ENCODE measurements at places on chromosomes 3 and 15.

- no peak for DNase-seq
Observed at GRCh38 chr15:67080900-67081431, 15.6 kb downstream of the SMAD3 start.

DNA sequence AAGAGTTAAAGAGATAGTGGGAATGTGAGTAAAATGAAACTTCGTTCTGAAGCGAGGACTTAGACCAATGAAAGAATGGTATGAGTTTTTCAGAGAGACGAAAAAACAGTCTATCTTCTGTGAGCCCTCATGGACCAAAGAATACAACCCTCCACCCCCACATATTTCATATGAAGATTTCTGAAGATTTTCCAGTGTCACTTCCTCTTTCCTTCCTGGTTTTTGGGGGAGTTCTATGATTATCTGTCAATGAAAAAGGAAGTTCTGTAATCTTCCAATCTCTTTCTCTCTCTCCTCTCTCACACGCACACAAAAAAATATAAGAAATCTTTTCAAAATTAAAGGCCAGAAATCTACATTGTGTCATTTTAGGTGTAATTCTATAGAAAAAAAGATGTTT lies 27.7 kb downstream of the CMSS1 start:
- DNase-seq: no peak

DNA sequence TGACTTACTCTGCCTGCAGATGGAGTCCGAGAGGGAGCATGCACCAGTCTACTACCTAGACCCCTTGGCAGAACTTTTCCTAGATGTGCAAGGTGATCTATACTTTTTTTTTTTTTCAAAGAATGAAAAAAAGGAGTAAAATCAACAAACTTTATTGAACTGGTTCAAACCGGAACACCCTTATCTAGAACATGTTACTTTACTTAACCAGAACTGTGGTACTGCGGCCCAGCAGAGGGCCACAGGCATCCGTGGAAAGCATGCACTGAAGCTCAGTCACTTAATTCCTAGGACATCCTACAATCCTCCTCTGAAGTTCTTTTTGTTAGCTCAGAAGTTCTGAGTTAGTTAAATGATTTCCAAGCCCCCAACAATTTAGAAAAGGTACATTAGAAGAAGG lies 21.6 kb downstream of the CHAC1 start:
- no peak for DNase-seq

DNA sequence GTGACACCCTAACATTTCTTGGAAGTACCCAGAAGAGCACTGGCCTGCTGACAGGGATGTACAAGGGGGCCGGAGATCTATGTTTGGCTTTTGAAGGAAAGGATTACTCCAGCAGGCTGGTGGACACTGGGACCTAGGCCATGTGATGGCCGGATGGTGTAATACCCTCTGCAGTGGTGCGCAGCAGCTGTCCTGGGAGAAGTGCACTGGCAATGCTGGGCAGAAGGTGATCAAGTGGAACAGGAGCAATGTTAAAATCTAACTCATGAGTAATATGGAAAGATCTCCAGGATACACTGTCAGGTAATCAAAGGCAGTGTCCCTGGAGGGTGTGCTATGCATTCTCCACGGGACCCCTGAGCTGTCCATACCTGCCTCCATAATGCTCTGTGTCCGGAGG lies 71.2 kb upstream of the POMGNT2 start:
- DNase-seq: no peak

GRCh38 chr3:53134631-53135232 lies 4.5 kb upstream of the RFT1 start:
- DNase-seq: peak; percentile 1

DNA sequence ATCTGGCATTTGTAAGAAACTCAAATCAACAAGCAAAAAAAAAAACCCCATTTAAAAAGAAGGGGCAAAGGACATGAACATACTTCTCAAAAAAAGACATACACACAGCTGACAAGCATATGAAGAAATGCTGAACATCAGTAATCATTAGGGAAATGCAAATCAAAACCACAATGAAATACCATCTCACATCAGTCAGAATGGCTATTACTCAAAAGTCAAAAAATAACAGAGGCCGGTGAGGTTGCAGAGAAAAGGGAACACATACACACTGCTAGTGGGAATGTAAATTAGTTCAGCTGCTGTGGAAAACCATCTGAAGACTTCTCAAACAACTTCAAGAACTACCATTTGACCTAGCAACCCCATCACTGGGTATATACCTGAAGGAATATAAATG lies 199.4 kb upstream of the THBS1 start:
- no peak for DNase-seq

- no peak for DNase-seq
Observed at GRCh38 chr3:127665586-127665985, 7.2 kb upstream of the ABTB1 start.

DNA sequence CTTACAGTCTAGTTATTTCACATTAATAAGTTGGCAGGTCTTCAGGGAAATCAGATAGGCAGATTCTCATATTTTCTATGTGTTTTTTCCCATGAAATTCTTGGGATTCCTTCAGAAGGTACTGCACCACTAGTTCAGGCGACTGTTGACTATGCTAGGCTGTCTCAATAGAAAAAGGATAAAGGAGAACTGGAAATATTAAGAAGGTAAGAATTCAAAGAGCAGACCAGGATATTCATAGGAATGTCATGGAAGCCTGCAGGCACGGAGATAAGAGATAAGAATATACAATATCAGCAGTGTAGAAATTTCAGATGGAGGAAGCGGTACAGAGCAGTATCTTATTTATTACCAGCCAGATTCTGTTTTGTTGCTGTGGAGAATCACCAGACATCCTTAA lies 432.1 kb upstream of the MDFIC2 start:
- no peak for DNase-seq

DNA sequence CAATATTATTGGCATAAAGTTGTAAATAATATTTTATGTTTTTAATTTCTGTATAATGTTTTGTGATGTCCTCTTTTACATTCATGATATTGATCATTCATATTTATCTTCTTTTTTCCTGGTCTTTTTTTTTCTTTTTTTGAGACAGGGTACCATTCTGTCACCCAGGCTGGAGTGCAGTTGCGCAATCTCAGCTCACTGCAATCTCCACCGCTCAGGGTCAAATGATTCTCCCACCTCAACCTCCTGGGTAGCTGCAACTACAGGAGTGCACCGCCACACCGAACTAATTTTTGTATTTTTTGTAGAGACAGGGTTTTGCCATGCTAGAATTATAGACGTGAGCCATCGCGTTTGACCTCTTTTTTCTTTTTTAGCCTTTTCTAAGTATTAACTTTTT lies 52.9 kb downstream of the USF3 start:
- DNase-seq: no peak

DNA sequence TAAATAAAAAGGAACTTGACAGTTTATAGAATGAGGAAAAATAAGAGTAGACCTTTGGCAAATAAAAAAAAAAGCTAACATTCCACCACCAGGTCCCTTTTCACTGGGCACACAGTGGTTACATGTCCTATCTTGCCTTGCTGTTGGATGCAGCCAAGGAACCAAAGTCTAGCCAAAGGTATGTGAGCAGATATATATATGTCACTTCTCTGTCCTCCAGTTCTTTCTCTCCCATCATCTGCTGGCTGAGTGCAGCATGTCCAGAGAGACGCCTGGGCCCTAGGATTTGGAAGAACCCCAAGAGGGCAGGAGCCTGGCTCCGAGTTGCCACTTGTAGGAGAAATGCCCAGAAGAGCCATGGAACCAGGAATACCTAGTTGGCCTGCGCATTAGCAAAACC lies 104.7 kb downstream of the SERPINI1 start:
- no peak for DNase-seq

GRCh38 chr3:40398346-40398745 lies 11.4 kb downstream of the ENTPD3 start:
- no peak for DNase-seq

DNA sequence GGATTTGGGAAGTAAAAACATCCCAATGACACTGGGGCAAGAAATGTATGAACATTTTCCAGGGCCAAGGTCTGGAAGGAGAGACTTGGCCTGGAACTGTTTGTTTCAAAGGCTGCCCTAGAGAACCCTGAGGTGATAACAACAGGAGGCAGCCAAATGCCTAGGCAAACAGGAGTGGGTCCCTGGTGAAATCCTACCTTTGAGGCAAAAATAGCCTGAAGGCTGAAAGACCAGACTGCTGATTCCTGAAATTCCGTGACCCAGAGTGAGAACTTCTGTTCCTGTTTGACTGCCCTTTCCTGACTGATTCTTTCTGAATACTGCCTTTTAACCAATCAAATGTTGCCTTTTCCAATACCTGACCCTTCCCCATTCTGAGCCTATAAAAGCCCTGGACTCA lies 196.4 kb downstream of the NSUN3 start:
- DNase-seq: no peak

DNA sequence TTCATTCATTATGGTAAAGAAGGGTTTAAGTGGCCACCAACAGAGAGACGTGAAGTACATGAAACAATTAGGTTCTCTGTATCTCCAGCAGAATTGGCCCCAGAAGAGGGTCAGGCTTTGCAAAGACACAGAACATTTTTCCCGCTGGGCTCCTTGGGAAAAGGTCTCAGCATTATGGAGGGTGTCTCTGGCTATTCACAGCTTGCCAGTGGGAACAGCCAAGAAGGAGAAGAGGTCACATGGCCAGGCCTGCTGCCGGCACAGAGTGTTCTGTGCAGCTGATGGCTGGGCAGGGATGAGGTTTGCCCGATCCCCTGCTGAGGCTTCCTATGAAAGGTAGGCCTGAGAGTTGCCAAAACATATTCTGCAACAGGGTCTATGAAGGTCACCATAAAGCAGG lies 77.8 kb upstream of the LPP start:
- DNase-seq: no peak

- no peak for DNase-seq
Observed at GRCh38 chr3:129260606-129261005, 11.2 kb downstream of the COPG1 start.

GRCh38 chr15:34889476-34889875 lies 80.1 kb downstream of the AQR start:
- DNase-seq: no peak

- no peak for DNase-seq
Observed at GRCh38 chr3:13951184-13951583, 71.3 kb upstream of the WNT7A start.

DNA sequence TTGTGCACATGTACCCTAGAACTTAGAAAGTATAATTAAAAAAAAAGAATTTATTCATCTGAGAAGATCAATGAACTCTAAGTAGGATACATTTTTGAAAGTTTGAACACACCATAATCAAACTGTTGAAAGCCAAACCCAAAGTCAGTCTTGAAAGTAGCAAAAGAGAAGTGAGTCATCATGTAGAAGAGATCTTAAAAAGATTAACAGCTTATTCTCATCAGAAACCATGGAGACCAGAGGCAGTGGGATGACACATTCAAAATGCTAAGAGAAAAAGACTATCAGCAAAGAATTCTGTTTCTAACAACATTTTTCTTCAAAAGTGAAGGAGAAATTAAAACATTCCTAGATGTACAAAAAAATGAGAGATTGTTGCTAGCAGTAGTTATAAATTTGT lies 60.7 kb downstream of the TIMP4 start:
- DNase-seq: no peak

DNA sequence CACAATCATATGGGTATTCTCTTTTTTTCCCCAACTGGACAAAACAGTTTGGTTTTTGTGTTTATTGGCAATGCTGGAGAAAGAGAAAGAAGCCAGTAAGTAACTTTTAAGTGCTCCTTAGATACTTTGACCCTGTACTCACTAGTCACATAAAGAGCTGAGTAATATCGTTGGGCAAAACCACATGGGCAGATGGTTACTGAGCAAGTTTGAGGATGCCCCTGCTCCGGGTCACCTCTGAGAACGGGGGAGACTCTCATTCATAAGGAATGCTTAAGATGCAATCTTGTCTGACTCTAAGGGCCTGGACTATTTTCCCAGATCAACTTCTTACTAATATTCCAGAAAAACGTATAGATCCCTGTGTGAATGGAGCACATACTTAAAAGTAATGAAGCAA lies 106.4 kb upstream of the SLC2A2 start:
- DNase-seq: no peak

DNA sequence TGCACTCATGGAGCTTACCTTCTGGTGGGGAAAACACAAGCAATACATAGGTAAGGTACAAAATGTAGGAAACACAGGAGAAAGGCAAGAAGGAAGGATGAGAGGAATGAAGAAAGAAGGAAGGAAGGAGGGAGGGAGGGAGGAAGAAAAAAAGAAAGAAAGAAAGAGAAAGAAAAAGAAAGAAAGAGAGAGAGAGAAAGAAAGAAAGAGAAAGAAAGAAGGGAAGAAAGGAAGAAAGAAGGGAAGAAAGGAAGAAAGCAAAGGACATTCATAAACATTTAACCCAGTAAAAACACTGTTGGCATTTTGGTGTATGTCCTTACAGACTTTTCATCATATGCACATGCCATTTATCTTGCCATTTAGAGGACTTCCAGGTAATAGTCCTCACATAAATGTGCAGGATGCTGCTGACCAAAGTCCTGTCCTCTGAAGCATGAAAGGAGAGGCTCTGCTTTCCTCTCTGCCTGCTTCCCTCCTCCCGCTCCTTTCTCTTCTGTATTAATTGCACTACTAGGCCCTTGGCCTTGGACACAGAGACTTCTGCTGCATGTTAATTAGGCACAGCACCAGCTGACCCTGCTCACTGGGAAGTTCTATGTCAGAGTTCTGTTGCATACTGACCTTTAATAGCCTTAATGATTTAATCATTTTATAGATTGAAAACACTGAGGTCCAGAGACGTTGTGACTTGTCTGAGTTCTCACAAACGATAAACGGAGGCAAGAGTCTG lies 29.7 kb upstream of the NDUFB4 start:
- DNase-seq: no peak

DNA sequence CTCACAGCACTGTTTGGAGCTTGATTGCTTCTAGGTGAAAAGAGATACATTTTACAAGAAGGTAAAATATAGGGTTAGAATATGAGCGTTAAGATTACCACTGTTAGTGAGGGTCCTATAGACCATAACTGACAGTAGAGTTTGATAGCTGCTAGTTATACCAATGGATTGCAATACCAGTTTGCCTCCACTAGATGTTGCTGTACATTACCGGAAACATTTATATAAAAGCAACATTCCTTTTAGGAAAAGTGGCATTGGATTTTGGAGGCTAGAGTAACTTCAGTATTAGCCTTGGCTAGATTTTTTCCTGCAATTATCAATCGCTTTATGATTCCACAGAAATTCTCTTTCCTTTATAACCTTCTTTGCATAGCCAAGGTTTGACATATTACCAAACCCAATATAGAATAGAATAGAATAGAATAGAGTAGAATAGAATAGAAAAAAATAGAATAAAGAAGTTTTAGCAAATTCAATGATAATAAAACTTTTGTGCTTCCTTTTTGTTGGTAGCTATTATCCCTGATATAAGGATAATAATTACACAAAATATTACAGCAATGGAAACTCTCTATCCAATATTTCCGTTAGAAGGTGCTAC lies 1093.6 kb upstream of the ALCAM start:
- peak; percentile 9 for DNase-seq

DNA sequence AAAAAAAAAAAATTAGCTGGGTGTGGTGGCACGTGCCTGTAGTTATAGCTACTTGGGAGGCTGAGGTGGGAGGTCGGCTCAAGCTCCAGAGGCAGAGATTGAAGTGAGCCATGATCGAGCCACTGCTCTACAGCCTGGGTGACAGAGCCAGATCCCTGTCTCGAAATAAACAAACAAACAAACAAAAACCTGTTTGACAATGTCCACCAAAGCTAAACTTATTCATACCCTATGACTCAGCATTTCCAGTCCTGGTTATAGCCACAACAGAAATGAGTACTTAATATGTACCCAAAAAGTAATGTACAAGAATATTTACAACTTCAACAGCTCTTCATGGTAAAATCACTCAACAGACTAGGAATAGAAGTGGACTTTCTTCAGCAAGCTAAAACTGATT lies 31.1 kb downstream of the SERP1 start:
- no peak for DNase-seq

- DNase-seq: no peak
Observed at GRCh38 chr3:74001436-74001835, 376.7 kb upstream of the PDZRN3 start.

- no peak for DNase-seq
Observed at GRCh38 chr3:54668236-54668635, 259.6 kb downstream of the LRTM1 start.

All from NCI-H1105 (cell line).